ENCODE measurements at places on chromosomes 4 and X.

GRCh38 chr4:6408263-6408662 is 64.2 kb downstream of the PPP2R2C start:
- no peak for DNase-seq

DNA sequence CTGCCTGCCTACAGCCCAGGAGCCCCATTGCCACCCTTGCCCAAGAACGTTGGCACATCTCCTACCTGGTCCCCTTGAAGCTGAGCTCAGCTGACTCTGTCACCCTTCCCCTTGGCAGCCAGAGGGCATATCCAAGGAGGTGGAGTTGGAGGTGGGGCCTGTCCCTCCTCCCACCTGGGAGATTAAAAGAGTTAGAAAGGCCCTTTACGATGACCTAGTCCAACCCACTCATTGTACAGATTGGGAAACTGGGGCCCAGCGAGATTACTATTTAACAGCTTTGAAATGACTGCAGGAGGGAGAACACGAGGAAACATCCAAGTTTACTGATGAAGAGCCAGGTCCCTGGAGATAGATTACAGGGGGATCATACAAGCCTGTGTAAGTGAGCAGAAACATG is at the start of gene P2RY4:
Gene P2RY4, minus strand, starts transcription at position 101 of the 400 bp plus-strand sequence. CDS start 580 bp downstream, outside the sequence.
- DNase-seq, result no peak

GRCh38 chrX:43530837-43531236 is 125.3 kb upstream of the MAOA start:
- DNase-seq, result no peak

DNA sequence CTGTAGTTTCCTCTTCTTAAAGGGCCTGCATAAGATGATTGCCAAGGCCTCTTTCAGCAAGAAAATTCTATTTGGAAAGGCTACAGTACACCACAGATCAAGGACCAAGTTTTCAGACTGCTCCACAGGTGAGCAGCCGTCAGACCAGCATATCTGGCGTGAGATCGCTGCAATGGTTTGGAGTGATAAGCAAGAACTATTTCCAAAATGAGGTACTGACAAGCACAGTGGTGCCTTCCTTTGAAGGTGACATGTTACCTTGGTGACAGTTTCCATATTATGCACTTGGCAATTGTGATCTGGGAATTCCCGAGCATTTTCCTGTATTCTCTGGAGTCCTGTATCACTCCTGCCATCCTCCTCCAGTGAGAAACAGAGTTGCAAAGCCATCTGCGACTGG is 7.3 kb upstream of the TMEM150C start:
- no peak for DNase-seq

GRCh38 chrX:154710309-154710708 is 40.6 kb downstream of the GAB3 start:
- no peak for DNase-seq

GRCh38 chr4:152106113-152106763 is 345.4 kb upstream of the GATB start:
- no peak for DNase-seq

GRCh38 chrX:150897421-150898320 is 797 bp downstream of the CD99L2 start:
- no peak for DNase-seq

DNA sequence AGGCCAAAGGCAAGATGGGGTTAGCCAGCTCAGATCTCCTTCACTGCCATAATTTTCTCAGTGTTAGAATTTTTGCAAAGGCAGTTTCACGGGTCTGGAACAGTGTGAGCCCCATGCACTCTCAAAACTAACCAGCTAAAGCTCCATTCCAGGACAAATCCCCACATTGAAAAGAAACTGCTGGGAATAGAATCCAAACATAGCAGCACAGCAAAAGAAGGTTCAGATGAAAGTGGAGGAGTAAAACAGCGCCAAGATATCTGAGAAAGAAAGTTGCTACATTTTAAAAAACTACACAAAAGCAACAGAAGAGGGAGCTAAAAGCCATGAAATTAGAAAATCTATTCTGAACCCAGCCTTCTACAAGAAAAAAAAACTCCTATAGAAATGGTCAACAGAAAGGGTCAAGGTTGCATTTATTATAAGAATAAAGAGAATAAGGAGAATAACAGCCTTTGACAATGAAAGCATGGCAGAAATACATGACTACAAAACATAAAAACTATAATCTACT is 39.6 kb upstream of the SLC7A3 start:
- no peak for DNase-seq

DNA sequence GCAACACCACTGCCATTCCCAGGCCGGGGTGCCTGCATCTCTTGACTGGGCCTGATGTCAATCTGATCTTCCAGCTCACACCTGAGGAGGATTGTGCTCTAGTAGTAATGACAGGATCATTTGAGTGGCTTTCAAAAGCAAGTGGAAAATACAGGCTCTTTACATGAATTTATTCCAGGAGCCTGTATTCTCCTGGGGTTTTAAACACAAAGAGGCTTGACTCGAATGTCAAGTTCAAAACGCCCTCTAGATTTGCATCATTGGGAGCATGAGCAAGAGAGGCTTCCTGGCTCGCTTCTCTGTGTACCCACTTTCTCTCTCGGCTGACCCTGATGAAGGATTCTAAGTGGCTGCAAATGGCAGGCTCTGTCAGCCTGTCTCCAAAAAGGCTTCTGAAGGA is 199.5 kb upstream of the PUDP start:
- DNase-seq, result no peak

- no peak for DNase-seq
Observed at GRCh38 chr4:78956975-78957374, 17.7 kb upstream of the PAQR3 start.

DNA sequence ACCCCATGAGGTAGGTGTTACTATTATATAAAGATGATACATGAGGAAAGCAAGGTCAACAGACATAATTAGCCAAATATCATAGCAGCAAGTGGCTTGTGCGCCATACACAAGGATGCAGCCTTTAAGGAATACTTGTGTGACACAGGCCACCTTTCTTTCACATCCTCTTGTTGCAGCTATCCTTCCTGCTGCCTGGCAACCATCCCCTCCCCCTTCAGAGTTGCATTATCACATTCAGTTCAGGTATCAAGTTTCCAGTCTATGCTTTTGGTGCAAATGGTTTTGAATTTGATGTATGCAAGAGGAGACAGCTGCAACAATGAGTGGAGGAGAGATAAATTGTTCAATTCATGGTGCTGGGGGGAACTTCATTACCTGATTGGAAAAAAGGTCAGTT is 6.4 kb downstream of the ZCCHC18 start:
- no peak for DNase-seq

DNA sequence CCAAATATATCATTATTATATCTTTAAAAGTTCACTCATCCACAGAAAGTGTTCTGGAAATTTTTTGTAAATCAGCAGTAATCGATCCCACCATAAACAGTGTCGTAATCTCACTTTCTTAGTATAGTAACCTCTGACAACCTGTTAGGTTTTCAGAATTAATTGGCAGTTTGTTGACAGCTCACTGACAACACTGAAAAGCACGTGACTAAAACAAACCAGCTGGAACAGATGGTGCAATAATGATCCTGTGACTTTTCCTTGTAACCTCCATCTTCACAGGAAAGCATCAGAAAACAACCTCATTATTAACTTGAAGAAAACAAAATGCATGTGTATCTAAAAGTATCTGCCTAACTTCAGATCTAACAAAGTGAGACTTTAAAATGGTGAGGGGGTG is 48.5 kb downstream of the FSTL5 start:
- DNase-seq, result no peak

- DNase-seq, result no peak
Observed at GRCh38 chr4:140705625-140706275, 50.4 kb downstream of the TBC1D9 start.

- DNase-seq, result no peak
Observed at GRCh38 chrX:40068048-40068447, 29.7 kb downstream of the BCOR start.

DNA sequence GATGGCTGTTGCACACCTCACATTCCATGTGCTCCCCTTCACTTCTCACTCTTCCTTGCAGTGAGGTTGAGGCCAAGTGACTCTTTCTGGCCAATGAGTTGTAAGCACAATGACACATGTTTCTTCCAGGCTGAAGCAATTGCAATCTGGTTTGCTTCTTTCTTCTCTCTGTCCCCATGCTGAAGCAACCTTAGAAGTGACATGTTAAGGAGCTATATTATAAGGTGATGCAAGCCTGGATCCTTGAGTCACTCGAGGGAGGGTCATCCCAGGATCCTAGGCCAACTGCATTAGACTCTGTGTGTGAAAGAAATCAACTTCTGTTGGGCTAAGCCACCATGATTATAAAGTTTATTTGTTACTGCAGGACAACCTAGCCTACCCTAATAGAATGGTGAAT is 45.5 kb upstream of the HS3ST1 start:
- DNase-seq, result no peak

GRCh38 chr4:1238676-1239000 is 10.3 kb downstream of the CTBP1 start:
- no peak for DNase-seq

GRCh38 chrX:19688426-19688825 is 173.1 kb upstream of the MAP3K15 start:
- DNase-seq, result no peak

DNA sequence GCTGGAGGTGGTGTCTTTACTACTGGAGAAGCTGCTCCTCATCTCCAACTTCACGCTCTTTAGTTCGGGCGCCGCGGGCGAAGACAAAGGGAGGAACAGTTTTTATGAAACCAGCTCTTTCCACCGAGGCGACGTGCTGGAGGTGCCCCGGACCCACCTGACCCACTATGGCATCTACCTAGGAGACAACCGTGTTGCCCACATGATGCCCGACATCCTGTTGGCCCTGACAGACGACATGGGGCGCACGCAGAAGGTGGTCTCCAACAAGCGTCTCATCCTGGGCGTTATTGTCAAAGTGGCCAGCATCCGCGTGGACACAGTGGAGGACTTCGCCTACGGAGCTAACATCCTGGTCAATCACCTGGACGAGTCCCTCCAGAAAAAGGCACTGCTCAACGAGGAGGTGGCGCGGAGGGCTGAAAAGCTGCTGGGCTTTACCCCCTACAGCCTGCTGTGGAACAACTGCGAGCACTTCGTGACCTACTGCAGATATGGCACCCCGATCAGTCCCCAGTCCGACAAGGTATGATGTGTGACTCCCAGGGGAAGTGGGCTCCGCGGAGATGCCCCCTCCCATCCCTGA is 634 bp downstream of the LRAT start:
- DNase-seq, result no peak

DNA sequence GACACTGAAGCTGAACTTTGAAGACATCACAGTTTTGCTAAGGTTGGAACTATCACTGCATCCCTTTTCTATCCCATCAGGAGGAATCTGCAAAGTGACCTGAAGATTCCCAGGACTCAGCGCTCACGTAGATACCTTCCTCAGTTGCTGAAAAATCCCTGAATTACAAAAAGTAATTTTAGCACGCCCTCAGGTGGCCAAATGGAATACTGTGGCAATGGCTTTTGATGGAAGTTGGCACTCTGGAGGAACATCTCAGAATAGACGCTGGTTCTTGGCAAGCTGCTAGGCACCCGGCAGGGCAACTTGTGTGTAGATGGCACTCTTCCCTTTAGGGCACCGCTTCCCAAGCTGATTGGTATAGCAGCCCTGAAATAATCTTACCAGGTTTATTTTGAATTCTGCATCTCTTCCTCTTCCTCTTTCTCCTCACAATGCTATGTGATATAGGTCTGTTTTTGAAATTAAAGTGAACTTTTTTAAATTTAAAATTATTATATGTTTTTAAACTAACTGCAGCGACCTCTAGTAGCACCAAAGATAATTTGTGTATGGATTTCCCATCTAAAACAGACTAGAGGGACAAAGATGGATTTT is 16.3 kb upstream of the ESX1 start:
- DNase-seq, result no peak

- DNase-seq, result peak; percentile 29
Observed at GRCh38 chrX:2325076-2325784, 175.5 kb downstream of the DHRSX start.

- no peak for DNase-seq
Observed at GRCh38 chr4:25437926-25438325, 60.9 kb downstream of the ANAPC4 start.

- DNase-seq, result peak; percentile 1
Observed at GRCh38 chr4:100417565-100417964, 100.3 kb downstream of the EMCN start.

GRCh38 chrX:97849951-97850350 is 966.2 kb downstream of the RPA4 start:
- no peak for DNase-seq

DNA sequence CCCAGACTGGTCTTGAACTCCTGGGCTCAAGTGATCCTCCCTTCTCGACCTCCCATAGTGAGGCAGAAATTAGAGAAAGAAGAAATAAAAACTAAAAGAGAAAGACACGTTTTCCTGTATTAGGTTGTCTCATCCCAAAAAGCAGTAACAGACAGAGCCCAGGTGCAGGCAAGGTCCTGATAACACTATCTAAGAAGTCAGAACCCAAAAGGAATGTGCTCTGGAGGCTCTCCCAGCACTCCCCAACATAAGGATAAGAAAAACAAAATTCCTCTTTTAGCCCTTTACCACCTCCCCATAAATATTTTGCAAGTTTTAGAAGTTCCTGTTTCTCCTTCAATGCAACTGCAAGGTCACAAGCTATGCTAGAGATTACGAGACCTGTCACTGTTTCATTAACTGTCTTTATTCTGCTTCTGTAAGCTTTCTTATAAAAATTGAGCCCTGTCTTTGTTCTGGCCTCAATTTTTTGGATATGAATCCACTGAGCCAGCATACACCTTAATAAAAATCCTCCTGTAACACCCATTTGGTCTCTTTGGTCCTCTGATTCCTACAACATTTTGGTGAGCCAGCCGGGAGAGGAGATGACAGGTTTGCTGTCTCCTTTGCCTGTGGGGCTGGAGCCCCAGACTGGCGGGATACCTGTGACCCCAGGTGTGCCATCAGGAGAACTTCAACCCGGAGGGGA is 25.9 kb downstream of the LIAS start:
- no peak for DNase-seq

DNA sequence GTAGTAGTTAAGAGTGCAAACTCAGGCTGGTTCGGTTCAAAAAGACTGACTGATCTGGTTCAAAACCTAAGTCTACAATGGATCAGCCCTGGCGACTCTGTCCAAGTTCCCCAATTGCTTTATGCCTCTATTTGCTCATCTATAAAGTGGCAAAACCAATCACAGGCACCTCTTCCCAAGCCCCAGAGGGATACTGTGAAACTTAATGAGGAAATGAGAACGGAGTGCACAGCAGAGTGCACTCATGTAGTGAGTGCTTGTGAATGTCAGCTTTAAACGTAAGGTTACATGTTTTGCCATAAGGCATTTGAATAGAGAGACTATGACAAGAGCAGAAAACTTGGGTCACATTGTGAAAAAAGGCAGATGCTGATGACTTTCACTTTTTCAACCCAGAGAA is 199.7 kb upstream of the KLF3 start:
- no peak for DNase-seq

DNA sequence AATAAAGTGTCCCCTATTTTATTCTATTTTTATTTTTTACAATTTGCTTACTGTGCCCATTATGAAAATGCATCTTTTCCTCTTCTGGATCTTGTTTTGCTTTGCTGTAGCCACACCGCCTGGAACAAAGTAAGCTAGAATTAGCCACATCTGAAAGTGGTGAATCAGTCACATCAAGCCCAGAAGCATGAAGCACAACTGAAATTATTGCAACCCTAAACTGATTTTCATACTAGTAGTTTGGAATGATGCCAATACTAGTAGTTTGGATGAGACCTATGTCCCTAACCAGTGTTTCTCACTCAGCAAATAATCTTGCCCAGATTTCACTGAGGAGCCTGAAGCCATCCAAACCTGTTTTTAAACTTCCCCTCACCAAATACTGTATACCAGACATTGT is 303.0 kb downstream of the EPHA5 start:
- DNase-seq, result no peak

- no peak for DNase-seq
Observed at GRCh38 chr4:69490271-69490670, 5.4 kb downstream of the UGT2B4 start.

- DNase-seq, result no peak
Observed at GRCh38 chr4:184265546-184266351, 48.1 kb upstream of the ENPP6 start.
